ENCODE measurements at places on chromosomes 3 and 15. TPM values are rescaled to one million over a fixed set of nuclear protein-coding genes. Genes with fewer than 3 reads are reported as not detected.

Gene ATP6V1A
- total RNA-seq = 40.3 TPM

Gene AHSG
- total RNA-seq = not detected

Gene KBTBD13
- not detected for total RNA-seq

Gene DPPA4
- total RNA-seq = not detected

Gene TRPM1
- not detected for total RNA-seq

Gene FURIN
- total RNA-seq = 44.2 TPM

Gene SLC22A14
- not detected for total RNA-seq

Gene RASL12
- not detected for total RNA-seq

Gene PAK2
- 53.8 TPM for total RNA-seq

Gene CAND2
- total RNA-seq = 4.8 TPM

Gene HIGD2B
- not detected for total RNA-seq

Gene POLQ
- 22.2 TPM for total RNA-seq

Gene BFSP2
- total RNA-seq = not detected

Gene CAV3
- not detected for total RNA-seq

Gene SENP5
- total RNA-seq = 31.4 TPM

Gene CLRN1
- not detected for total RNA-seq

Gene GOLGA8B
- total RNA-seq = 50.0 TPM

Gene CHST2
- total RNA-seq = 6.7 TPM

Gene SV2B
- not detected for total RNA-seq

Gene SMCO1
- total RNA-seq = not detected

Gene ARPIN
- total RNA-seq = 8.0 TPM

Gene LMAN1L
- not detected for total RNA-seq

Gene GHSR
- not detected for total RNA-seq

Gene TBC1D23
- 37.9 TPM for total RNA-seq

Gene ACY1
- total RNA-seq = 71.3 TPM

Gene ZNF660
- total RNA-seq = not detected

Gene WDR6
- 117 TPM for total RNA-seq

Gene ZNF80
- not detected for total RNA-seq

Gene CCR8
- not detected for total RNA-seq

Gene SLC15A2
- total RNA-seq = 0.91 TPM

Gene ISLR
- not detected for total RNA-seq

Gene CCR9
- not detected for total RNA-seq

Gene CISH
- 1.6 TPM for total RNA-seq

Gene PLA2G4E
- total RNA-seq = not detected

Gene PIF1
- 43.5 TPM for total RNA-seq

Gene CFAP44
- 9.0 TPM for total RNA-seq

Gene ACKR4
- total RNA-seq = not detected

Gene CCDC33
- total RNA-seq = not detected

Gene PLD1
- total RNA-seq = 7.3 TPM

Gene HDGFL3
- total RNA-seq = 38.4 TPM

Gene GOLIM4
- 28.5 TPM for total RNA-seq

Gene ALDH1L1
- not detected for total RNA-seq

Gene TM4SF4
- 0.23 TPM for total RNA-seq

Gene EPHA3
- 0.33 TPM for total RNA-seq

Gene CMTM6
- 67.4 TPM for total RNA-seq

Gene IQCH
- total RNA-seq = 2.1 TPM

Gene GLDN
- not detected for total RNA-seq

Gene DNAH1
- 2.2 TPM for total RNA-seq

Gene AGBL1
- not detected for total RNA-seq

Gene NMB
- total RNA-seq = 20.4 TPM

Gene SPINK8
- not detected for total RNA-seq

Gene MOBP
- not detected for total RNA-seq

Measured in PC-3 (cell line).